Activated T-helper 1 cell treated with anti-CD3 and anti-CD28 coated beads, Interleukin-12 subunit alpha, Interleukin-12 subunit beta, Interleukin-2, Interleukin-4 antibody, amounts not matched to agents 30 ng/mL and 10 ng/mL and 1 ng/mL, durations not matched to agents 14 hours and 24 hours and 36 hours (primary cell): ENCODE measurements at places on chromosomes 5 and 9. TPM values are rescaled to one million over a fixed set of nuclear protein-coding genes. Genes with fewer than 3 reads are reported as not detected.
A peak's percentile ranks its signal among the peaks of the same experiment; 100 is the strongest.

DNA sequence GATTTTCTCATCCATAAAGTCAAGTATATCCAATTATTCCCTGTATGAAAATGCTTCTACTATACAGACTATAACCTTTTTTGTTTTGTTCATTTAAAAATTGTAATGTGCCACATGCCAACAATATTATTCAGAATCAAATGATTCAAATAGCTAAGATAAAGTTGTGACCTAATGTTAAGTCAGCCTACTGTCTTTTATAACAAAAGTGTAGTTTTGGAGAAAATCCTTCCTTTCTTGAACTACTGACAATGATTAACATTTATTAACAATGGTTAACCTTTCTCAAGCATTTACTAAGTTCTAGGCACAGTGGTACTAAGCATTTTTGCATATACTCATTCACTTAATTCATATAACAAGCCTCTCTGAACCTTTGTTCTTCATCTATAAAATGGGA, 25.0 kb downstream of the CSF2 start:
- peaks cover 24% of the 10 kb centered on the region for H3K36me3 ChIP-seq
- peak overlapping the region; percentile 76 for H3K4me3 ChIP-seq
- H3K27ac ChIP-seq: peak overlapping the region; percentile 100
- peaks cover 91% of the 10 kb centered on the region for H3K4me1 ChIP-seq
- no peaks in the 10 kb centered on the region for H3K27me3 ChIP-seq

TDRD7 gene
- 4.7 TPM in 2 replicates for total RNA-seq

DNA sequence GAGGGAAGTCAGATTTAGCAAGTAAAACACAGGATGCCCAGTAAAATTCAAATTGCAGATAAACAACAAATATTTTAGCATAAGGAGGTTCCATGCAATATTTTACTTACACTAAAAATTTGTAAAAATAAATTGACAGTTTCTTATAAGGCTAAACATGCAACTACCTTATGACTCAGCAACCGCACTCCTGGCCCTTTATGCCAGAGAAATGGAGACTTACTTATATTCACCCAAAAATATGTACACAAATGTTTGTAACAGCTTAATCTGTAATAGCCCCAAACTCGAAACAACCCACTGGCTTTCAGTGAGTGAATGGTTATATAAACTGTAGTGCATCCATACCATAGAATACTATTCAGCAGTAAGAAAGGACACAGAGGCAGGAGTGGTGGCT, 28.6 kb upstream of the TRIM14 start:
- DNase-seq: no peak
- H3K27me3 ChIP-seq: peaks cover 2% of the 10 kb centered on the region
- no peaks in the 10 kb centered on the region for H3K36me3 ChIP-seq
- no peak overlapping the region for H3K27ac ChIP-seq

C5orf58 gene
- not detected in 2 replicates for total RNA-seq

GRCh38 chr5:2459251-2459650, 292.2 kb downstream of the IRX2 start:
- no peak overlapping the region for H3K27ac ChIP-seq
- no peak for DNase-seq
- H3K27me3 ChIP-seq: no peaks in the 10 kb centered on the region
- no peaks in the 10 kb centered on the region for H3K36me3 ChIP-seq
- H3K4me1 ChIP-seq: no peaks in the 10 kb centered on the region

DNA sequence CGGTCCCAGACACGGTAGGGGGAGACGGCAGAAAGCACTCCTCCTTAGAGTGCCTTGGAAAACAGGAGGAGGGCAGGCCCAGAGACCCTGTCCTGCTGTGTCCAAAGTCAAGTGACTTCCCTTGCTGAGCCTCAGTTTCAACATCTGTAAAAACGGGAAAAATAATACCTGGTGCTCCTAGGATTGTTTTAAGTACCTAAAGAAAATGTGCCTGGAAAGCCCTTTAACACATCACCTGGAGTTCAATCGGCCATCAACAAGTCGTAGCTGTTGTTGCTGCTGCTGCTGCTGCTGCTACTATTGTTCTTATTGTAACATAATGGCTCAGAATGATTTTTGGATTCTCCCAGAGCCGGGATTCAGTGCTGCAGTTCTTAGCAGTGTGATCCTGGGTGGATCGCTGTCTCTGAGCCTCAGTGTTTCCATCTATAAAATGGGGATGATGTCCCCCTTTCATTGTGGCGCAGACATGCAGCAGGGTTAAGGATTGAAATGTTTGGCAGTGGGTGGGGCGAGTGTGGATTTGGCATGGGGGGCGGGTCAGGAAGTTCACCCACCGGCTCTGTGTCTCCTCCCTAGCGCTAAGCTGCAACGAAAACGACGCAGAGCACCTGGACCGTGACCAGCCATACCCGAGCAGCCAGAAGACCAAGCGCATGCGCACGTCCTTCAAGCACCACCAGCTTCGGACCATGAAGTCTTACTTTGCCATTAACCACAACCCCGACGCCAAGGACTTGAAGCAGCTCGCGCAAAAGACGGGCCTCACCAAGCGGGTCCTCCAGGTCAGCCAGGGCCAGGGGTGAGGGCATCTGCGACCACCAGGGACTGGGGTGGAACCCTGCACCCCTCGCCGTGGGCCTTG, 9.2 kb downstream of the LHX2 start:
- H3K27ac ChIP-seq: no peak overlapping the region
- no peak overlapping the region for H3K4me3 ChIP-seq
- peaks cover 73% of the 10 kb centered on the region for H3K27me3 ChIP-seq
- no peaks in the 10 kb centered on the region for H3K36me3 ChIP-seq
- no peak for DNase-seq
